ENCODE measurements at places on chromosomes 4 and X.
A peak's percentile ranks its signal among the peaks of the same experiment; 100 is the strongest.

GRCh38 chr4:116628598-116628997 is 456.8 kb downstream of the TRAM1L1 start:
- DNase-seq = no peak

GRCh38 chr4:176794151-176794550 is 1.4 kb upstream of the VEGFC start:
- peak; percentile 93 for DNase-seq

DNA sequence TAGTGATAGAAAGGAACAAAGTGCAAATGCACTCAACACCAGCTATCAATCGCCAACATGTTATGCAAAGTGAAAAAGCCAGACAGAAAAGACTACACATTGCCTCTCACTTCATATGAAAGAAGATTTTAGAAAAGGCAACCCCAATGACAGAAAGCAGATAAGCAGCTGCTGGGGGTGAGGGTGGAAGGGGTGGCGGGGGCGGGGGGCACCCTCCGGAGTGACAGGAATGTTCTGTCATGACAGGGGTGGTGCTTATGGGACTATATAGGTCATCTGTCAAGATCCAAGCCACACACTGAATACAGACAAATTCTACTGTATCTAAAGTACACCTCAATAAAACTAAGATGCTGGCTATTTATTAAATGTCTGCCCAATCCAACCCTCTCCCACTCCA is 10.7 kb downstream of the WDR1 start:
- DNase-seq = no peak

DNA sequence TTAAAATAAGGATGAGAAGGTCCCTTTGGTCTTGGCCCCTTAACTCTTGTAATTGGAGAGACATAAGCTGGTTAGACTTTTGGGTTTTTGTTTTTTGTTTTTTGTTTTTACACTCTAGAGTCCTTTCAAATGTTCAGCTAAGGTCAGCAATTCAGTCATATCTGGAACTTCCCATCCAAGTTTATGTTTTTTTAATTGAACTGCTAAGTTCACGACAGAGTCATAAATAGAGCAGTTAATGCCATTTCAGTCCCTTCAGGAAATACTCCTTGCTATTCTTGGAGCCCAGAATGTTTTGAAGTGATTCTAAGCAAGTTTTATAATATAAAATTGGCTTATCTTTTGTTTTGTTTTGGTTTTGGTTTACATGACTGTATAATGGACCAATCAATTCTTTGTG is 329.4 kb upstream of the PABPC4L start:
- no peak for DNase-seq

DNA sequence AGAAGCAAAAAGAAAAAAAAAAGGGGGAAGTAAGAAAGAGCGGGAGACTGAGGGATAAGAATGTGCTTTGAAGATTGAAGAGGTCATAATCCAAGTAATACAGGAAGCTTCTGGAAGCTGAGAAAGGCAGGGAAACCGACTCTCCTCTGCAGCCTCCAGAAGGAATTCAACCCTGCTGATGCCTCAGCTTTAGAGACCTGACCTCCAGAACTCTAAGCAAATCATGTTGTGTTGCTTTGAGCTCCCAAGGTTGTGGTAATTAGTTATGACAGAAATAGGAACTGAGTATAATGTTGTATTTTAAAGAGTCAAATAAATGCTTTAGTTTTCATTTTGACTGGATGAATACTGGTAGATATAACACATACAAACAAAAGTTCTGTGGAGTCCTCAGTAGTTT is 48.0 kb upstream of the FAT1 start:
- no peak for DNase-seq

GRCh38 chr4:46370531-46370930 is 19.4 kb downstream of the GABRA2 start:
- DNase-seq = no peak

DNA sequence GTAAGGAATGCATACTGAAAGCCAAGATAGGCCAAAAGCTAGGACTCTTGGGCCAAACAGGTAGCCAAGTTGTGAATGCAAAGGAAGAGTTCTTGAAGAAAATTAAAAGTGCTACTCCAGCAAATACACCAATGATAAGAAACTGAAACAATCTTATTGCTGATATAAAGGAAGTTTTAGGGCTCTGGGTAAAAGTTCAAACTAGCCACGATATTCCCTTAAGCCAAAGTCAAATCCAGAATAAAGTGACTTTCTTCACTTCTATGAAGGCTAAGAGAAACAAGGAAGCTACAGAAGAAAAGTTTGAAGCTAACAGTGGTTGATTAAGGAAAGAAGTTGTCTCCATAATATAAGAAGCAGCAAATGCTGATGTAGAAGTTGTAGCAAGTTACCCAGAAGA is 397.6 kb downstream of the PACRGL start:
- no peak for DNase-seq

DNA sequence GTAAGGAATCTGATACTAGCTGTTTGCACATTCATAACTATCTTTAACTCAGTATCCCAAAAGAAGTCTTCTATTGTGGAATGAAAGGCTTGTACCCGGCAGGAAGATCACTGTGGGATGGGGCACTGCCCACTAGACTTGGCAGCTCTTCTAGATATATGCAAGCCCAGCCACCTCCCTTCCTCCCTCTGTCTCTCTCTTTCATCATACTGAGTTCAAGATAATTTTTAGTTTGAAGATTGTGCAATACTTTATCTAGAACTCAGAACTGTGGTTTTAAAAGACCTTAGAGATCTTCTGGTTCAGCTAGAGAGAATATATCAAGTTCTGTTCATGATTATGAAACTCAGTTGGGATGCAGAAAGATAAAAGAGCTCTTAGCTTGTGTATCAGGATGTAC is 22.5 kb upstream of the GPR34 start:
- peak; percentile 78 for DNase-seq

DNA sequence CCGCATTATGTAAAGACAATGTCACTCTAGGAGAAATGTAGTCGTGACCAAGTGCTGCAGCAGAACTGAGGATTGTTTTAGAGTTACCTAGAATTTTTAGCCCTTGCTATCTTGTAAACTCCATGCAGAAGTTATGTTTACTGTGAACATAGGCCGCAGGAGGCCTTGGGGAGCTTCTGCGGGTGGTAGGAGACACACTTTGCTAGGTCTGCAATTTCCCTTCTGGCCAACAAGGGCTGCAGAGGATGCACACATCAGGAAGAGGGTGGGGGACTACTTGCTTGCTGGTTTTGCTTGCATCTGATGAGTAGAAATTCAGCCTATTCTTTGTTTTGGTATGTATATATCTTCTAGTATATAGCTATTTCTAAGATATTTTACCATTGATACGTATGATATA is 23.1 kb downstream of the BANK1 start:
- no peak for DNase-seq

DNA sequence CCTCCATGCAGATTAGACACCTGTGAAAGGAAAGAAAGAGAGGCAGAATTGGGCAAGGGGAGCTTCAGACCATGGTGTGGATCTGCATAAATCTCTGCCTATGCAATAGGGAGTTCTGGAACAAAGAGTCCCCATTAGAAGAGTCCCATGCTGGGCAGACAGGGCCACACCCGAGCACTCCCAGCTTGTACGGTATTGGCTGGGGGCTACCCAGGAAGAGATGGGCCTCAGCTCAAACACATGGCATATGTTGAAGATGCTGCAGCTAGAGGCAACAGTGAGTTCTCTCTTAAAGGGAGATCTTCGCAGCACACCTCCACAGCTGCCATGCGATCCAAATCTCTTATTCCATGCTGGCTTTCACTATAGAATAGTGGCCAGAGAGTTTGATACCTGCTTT is 24.7 kb downstream of the CCNG2 start:
- no peak for DNase-seq

GRCh38 chr4:78767350-78767749 is 8.8 kb upstream of the BMP2K start:
- DNase-seq = no peak
